ENCODE measurements at places on chromosomes 16 and 17.

DNA sequence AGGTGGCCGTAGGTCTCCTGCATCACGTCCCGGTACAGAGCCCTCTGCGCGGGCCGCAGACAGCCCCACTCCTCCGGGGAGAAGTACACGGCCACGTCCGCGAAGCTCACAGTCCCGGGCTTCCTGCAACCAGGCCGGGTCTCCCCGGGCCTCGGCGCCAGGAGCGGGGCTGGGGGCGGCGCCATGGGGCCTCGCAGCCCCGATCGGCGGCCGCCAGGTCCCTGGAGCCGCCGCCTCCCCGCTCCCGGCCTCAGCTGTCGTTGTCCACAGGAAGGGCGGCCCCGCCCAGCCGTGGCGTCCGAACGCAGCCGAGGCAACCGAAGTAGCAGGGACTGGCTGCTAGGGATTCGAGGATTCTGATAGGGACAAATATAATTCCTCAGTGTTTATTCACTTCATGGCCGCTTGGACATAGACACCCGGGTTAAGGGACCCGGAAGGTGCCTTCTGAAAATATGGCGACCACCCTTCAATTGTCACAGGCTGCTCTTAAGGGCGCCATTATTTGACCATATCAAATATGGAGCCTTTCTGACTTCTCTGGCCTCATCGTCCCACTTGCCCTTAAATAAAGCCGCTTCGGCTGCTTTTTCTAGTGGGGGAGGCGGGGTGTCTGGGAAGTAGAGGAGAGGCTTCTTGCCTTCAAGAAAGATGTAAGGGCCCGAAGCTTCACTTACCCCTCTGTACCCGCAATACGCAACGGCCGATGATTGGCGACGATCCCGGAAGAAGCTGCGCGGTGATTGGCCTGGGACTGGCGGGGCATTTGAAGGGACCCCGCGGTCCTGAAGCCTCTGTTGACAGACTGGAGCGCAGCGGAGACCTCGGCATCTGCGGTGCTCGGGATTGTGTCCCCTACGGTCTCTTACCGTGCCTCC is at the start of gene ZNF688:
Gene ZNF688 (minus strand): TSS at position 270 of the 878 bp plus-strand sequence. CDS start 85 bp downstream, at position 185.
- DNase-seq = peak; percentile 96

- no peak for DNase-seq
Observed at GRCh38 chr17:68441070-68441770, 16.1 kb downstream of the WIPI1 start.

GRCh38 chr16:79845734-79846135 is 245.2 kb upstream of the MAF start:
- DNase-seq = no peak

DNA sequence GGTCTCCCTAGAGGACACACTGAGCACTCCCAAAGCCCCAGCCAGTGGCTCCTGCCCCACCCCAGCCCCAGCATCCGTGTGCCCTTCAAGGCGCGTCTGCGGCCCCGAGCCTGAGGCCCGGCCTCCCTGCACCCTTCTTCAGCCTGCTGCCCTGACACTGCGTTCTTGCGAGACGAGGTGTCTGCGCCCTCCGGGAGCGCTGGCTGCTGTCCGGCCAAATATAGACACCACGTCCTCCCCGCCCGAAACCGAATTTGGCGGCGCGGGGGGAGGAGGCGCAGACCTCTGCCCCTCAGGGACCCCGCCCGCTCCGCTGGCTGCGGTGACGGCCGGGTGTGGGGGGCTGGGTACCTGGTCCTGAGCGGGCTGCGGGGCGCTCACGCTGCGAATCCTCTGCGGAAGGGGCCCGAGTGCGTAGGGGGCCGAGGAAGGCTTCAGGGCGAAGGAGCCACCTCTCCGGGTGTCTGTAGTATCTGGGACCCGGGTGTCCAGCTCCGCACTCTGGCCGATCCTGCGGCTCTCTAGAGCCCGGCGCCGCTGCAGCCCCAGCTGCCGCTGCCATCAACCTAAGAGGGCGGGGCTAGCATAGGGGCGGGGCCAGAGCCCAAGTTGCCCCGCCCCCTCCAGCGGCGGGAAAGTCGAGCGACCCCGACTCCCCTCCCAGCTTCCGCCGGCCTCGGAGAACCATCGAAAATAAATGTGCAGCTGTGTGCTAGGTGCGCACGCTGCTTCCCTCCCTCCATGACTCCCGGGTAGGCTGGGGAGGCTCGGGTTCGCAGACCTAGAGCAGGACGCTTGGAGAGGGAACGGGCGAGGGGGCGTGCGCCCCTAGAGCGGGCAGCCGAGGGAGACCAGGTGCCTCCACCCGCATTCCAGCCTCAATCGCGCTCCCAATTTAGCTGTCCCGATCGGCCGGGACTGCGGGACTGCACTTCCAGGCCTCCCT is at the start of gene CORO6:
Gene CORO6 (minus strand): TSS at position 576 of the 946 bp plus-strand sequence. CDS start 1,491 bp downstream, outside the sequence.
- DNase-seq = peak; percentile 29

GRCh38 chr17:48014595-48015111 is 22.9 kb downstream of the COPZ2 start:
- DNase-seq = no peak

DNA sequence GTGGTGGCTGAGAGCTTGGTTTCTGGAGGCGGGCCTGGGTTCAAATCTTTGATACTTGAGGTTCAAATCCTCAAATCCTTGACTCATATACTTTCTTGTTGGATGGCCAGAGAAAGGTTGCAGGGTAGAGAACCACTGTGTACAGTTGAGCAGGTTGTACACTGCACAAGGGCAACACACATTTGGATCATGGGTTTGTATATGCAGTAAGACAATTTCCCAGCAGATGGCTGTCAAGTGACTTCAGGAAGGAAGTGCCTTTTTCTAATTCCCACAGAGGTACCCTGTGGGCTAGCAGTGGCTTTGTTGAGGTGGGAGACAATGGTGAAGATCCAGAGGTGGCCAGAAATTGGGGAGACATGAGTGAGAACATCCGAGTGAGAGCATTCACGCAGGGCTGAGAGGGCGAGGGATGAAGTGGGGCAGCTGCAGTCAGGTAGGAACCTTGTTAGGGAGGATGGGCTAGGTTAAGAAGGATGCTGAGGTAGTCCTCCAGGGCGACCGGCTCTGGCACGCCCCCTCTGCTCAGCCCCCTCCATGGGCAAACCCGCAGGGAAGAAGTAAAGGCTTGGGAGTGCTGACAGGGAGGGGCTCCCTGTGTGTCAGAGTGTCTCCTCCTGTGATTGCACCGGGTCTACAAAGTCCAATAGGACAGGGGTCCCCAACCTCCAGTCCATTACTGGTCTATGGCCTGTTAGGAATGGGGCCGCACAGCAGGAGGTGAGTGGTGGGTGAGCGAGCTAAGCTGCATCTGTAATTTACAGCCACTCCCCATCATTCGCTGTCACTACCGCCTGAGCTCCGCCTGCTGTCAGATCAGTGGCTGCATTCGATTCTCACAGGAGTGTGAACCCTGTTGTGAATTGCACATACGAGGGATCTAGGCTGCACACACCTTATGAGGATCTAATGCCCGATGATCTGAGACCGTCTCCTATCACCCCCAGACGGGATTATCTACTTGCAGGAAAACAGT is 2.7 kb downstream of the C16orf89 start:
- DNase-seq = no peak

All from SHP77 treated with DMSO at 0.1 percent for 48 hours (cell line).